Calu3 (cell line): ENCODE measurements at places on chromosomes 12 and 14.

GRCh38 chr14:33810308-33810707 lies 140.6 kb downstream of the EGLN3 start:
- no peak for DNase-seq

- peak; percentile 41 for DNase-seq
These were observed 6.6 kb downstream of the CARMIL3 start for GRCh38 chr14:24058260-24058950.

DNA sequence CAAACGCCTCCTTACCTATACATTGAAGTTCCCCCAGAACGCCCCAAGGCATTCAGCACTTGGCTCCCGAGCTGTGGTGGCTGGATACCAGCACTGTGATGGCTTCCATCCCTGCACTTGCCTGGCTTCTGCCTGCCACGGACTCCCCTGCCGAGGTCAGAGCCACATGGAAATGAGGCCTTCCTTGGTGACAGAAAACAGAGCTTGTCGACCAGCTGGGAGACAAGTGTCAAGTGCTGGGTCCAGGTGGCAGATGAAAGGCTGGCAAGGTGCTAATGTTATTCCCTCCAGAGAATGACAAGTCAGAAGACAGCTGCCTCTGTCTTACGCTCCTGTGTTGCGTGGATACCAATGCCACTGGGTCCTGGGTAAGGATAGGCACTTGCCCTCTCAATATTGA lies 26.2 kb upstream of the GNG2 start:
- DNase-seq = no peak

DNA sequence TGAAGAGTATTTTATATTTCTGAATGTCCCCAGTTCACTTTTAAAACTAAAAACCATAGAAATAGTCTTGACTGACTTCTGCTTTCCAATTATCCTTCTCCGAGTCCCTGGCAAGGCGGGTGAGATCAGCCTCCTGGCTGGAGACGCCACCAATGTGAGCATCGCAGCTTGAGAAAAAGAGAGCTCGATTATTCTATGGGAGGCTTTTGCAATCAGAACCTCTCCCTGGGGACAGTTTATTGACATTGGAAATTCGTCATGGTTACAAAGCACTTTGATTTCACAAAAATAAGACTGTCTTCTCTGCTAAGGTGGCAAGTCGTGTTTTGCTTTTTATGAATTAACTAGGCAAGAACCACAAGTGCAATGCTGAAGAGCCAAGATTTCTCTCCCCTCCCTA lies 23.6 kb upstream of the GPHB5 start:
- no peak for DNase-seq

DNA sequence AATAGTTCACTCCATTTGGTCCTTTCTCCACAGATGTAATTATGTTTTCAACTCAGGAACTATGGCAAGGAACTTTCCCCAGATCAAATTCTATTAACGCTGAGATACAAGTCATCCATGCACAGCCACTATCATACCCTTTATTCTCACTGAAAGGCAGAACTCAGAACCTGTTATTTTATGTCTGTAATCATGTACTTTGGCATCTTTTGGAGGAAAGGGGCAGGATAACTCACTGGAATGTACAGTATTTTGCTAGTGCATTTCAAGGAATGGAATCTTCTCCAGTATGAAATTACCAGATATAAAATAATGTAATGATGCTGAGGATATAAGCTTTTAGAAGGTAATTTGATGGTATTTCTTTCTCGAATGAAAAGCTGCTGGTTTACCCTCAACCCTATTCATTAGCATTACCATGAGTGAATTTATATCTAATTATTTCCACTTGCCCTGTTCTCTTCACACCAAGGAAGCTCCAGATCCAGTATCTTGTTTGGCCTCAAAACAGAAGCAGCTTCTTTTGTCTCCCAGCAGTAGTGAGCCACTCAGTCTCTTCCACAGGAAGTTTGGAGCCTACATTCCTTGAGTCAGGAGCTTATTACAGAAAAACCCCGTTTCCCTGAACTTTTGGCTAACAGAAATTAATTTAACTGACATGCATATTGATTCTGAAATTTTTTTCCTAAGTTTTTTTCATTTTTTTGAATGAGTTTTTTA lies 10.0 kb upstream of the AMHR2 start:
- no peak for DNase-seq

DNA sequence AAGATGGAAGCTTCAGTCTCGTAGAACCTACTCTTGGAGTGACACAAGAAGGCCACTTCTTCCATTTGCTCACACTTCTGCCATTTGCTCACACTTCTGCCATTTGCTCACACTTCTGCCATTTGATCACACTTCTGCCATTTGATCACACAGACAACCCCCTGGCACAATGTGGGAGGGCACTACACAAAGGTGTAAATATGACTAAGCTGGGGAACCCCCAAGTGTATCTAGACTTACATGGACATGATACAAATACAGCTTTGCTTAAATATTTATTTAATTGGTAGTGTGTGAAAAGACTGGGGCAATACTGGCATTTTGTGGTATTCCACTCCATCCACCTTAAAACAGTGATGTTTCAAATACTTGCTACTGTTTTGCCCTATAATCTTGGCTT lies 296.2 kb upstream of the PPFIA2 start:
- DNase-seq = no peak

DNA sequence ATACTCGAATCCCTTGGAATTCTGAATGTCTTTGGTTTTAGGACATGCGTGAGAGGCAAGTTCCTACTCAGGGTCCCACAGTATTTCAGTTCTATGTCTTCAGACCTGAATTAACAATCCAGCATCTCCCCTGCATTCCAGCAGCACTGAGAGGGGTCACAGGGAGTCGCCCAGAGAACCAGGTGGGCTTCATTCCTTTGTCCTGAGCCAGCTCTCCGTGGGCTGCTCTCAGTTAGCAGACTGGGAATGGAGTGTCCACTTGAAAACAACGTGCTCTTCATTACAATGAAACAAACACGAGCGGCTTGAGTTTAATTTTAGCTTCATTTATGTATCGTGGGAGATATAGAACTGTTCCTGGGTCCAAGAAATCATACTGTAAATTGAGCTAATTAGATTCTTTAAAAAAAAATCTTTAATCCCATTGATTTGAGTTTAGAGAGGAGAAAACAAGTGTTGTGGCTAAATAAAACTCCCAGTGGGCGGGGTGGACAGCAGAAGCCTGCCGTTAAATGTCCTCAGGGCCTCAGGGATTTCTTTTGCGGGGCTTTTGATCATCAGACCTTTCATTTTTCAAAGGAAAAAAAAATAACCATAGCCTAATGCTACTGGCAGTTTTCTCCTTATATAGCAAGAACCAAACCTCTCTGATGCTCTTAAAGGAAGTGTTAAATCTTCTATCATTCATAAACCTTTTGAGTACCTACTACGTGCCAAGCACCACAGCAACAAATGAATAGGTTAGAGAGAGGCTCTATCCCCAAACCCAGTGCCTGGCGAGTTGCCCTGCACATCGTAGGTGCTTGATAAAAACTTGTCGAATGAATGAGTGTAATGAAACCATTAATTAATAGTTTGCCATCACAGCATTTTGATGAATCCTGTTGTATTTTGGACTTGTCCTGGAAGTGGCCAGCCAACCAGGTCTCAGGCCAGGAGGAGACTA lies 140.4 kb downstream of the CHST11 start:
- DNase-seq = no peak

DNA sequence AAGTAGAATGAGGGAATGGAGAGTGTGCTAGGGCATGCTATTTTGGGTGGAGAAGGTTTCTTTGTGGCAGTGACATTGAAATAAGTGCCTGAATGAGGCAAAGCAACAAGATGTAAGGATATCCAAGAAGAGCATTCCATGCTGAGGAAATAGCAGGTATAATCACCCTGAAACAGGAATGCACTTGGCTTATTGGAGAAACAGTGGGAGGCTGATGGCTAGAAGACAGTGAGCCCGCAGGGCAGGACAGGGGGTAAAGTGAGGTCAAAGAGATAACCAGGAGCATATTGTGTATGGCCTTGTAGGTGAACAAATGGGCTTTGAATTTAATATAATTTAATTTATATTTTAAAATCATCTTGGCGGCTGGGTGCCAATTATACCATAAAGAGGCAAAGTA lies 877.0 kb downstream of the DIO2 start:
- DNase-seq = no peak

DNA sequence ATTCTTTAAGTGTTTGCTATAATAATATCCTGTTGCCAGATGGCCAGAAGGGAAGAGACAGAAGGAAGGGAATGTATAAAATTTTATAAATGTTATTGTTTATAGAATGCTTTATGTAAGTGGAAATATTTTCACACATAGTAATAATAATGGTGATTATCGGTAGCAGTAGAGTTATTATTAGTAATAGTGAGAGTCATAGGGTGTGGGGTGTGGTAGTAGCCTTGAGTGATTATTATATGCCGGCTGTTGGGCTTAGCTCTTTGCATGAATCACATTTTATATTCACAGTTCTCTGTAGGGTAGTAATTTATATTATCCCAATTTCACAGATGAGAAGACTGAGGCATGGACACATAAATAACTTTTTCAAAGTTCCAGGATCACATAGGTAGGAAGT lies 391.4 kb downstream of the C12orf75 start:
- DNase-seq = no peak

- peak; percentile 82 for DNase-seq
These were observed 13.7 kb upstream of the TMEM106C start for GRCh38 chr12:47949441-47950341.
